Heart left ventricle (tissue), 16 donors: ENCODE measurements at places on chromosomes 7 and 10.

GRCh38 chr7:3867863-3868262 lies 566.8 kb downstream of the SDK1 start:
- DNase-seq, result no peak

DNA sequence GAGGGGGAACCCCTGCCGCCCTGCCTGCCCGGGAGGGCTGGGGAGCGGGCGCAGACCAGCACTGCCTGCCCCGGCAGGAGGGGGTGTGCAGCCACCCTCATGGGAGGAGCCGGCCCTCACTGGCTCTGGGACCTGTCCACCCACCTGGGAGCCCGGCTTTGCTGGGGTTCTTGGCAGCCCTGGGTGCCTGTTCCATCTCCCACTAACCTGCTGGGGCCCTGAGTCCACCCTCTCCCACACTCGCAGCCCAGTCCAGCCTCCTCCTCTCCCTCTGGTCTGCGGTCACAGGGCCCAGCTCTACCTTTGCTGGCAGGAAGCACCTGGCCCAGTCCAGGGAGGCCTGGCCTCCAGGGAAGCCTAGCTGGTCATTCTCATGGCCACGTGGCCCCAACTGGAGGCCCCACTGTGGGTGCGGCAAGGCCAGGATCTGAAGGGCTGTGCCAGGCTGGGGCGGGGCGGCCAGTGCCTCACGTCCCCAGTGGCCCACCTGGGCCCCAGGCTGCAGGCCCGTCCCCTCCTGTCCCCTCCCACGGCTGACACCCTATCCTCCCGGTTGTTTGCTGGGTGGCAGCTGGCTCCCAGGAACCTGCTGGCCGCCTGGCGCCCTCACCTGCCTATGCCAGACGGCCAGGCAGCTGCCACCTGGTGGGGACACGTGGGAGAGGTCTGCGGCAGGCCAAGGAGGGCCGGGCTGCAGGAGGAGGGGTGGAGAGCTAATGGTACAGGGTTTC lies at the start of gene TMEM184A:
TSS of gene TMEM184A (minus strand) at position 393 of the 731 bp plus-strand sequence. CDS start 721 bp downstream, outside the sequence.
- DNase-seq, result no peak

DNA sequence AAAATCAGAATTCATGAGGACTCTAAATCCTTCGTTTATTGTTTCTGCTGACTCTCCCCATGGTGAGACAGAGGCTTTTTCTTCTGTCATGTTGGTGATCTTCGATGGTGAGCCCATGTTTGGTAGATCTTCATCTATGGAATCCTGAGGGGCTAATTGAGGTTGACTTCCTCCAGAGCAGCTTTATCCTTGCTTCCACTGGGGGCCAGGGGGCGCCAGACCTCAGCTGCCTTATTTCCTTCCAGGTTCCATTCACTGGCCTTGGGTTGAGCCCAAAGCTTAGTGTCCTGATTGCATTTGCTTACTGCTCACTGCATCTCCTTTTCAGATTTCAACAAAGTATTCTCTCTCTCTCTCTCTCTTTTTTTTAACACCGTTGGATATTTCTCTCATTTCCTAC lies 80.7 kb downstream of the GCC1 start:
- no peak for DNase-seq

- no peak for DNase-seq
These were observed 41.6 kb upstream of the LYZL2 start for GRCh38 chr10:30671026-30671616.

- DNase-seq, result no peak
These were observed 64.0 kb downstream of the MTPAP start for GRCh38 chr10:30284865-30285594.

GRCh38 chr10:131889755-131890154 lies 11.1 kb upstream of the PPP2R2D start:
- DNase-seq, result no peak

DNA sequence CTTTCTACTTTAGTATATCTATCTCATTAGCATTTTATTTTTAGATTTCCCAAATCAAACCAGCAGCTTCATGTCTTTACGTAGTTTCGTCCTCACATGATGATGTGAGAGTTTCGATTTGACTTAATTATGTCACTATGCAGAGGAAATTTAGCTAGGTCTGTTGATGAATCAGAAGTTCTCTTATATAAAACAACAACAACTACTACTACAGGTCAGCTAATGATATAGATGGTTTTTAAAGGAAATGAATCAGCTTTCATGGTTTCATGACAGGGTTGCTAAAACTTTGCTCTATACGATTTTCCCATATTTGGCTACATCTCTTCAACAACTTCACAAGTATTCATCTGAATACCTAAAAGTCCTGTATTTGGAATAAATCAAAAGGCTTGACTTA lies 28.6 kb downstream of the JAZF1 start:
- no peak for DNase-seq

GRCh38 chr10:19947656-19948055 lies 131.4 kb downstream of the PLXDC2 start:
- no peak for DNase-seq

DNA sequence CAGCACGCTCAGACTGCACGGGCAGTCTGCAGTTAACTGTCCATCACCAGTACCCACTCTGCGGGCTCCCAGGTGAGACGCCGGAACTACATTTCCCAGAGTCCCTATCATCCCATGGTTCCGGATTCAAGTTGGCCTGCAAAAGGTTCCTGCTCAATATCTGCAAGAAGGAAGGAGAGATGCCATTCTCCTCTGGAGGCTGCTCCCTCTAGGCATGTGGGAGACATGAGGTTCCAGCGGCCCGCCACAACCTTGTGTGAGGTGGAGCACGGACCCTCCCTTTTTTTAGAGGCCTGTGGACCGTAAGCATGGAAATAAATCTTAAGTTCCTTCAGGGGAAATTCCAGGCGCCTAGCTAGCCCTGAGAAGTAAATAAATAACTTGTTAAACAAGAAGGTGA lies 29.7 kb downstream of the NUP42 start:
- DNase-seq, result no peak

- no peak for DNase-seq
These were observed 46.2 kb downstream of the LAMB4 start for GRCh38 chr7:108083980-108084379.

DNA sequence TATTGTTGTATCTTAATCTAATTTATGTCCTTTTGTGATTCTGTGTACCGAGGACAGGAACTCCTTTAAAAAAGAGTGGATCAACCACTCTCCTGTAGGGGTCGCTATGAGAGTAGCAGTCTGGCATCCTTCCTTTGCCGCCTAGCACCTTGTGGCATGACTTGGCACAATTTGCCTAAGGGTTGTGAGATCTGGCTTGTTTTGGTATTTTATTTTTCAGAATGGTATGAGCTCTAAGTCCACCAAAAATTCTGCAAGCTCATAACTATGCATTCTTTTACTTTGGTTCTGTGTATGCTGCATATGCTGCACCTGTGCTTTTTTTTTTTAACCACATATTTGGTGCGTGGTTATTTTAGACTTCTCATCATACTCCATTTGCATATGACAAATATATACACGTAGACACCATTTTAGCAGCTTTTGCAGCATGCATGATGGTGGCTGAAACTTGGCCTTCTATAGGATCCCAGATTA lies 112.8 kb downstream of the CDK14 start:
- no peak for DNase-seq

DNA sequence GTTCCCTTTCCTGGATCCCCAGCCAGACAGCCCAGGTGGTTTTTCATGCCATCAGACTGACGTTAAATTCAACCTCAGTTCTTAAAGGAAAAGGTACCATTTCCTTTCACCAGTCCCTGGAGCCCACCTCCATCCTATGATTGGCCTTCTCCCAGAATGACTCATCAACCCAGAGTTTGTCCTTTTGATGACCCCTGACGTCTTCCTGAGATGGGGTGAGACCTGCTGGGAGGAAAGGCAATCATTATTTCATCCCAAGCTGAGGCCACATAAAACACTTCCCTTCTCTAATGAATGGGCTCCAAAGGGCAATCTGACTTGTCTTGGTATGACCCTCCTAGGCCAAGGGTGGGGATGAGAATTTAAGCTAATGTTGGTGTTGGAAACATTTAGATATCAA lies 750.7 kb downstream of the SUGCT start:
- no peak for DNase-seq

GRCh38 chr7:141271451-141271850 lies 197.6 kb downstream of the TMEM178B start:
- no peak for DNase-seq

GRCh38 chr10:1120801-1121211 lies 64.6 kb downstream of the WDR37 start:
- DNase-seq, result no peak

- DNase-seq, result no peak
These were observed 73.2 kb downstream of the OAT start for GRCh38 chr10:124345521-124345920.

DNA sequence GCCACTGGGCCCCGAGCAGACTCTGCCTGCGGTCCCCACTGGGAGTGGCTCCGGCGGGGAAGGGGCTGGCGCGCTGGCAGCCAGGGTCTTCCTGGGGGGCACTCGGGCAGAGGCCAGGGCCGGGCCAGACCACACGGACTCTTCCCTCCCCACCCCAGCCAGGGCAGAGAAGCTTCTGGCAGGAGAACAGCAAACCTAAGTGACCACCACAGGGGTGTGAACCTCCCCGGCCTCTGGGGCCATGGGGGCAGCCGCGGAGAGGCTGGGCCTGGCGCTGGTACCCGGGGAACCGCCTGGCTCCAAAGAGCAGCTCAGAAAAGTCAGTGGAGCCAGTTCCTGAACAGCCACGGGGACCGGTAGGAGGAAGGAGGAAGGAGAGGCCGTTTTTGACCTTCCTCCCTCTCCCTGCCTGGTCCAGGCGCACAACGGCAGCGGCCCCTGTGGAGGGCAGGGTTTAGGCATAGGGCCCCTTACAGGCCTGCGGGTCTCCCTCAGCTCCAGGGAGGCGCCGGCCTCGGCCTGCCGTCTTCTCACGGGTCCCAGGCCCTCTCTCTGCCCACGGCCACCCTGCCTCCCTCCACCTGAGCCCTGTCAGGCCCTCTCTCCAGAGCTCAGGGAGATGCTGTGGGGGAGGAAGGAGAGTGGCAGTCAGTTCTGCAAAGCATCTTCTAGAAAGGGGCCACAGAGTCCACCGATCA lies 51.8 kb downstream of the TMEM209 start:
- no peak for DNase-seq

DNA sequence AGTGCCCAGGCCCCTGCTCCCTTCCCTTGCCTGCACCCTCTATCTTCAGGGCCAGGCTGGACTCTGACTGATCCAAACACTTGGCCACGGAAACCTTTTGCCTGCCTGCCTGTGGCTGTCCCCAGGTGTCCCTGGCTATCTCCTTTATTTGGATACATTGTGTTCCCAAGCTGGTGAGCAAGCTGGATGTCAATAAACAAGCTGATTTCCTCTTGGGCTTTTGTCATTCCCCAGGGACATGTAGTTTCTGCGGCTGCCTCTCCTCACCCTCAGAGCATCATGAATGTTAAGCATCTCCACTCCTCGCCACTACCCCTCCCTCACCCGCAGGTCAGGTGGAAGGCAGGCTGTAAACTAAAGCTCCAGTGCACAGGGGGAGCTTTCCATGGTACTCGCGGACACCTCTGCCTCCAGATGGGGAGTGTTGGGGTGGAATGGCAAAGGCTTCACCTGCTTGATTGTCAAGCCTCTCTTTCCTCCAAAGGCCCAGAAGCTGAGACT lies 6.9 kb downstream of the GHRHR start:
- DNase-seq, result no peak

DNA sequence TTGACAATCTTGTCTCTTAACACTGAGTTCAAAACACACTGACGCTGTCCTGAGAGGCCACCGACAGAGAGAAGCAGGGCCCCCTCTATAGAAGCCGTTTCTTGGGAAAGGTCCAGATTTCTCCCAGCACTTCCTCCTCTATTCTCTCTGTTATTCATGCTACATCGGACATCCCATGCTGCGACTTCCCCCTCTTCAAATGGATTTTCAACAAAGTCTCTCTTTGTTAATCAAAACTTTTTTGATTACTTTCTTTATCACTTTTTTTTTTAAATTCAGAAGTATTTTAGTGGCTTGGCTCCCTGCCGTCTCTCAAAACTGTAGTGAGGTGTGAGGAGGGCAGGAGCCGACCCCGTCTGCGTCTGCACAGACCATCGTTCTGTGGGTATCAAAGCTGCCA lies 298.9 kb upstream of the PITRM1 start:
- DNase-seq, result no peak

- no peak for DNase-seq
These were observed 102.1 kb downstream of the OSBPL3 start for GRCh38 chr7:24877790-24878311.

GRCh38 chr10:43282881-43283280 lies 16.0 kb upstream of the RASGEF1A start:
- DNase-seq, result no peak

GRCh38 chr7:151403764-151404163 lies 6.1 kb downstream of the WDR86 start:
- DNase-seq, result no peak

- no peak for DNase-seq
These were observed 64.3 kb upstream of the GPR22 start for GRCh38 chr7:107405559-107405958.

DNA sequence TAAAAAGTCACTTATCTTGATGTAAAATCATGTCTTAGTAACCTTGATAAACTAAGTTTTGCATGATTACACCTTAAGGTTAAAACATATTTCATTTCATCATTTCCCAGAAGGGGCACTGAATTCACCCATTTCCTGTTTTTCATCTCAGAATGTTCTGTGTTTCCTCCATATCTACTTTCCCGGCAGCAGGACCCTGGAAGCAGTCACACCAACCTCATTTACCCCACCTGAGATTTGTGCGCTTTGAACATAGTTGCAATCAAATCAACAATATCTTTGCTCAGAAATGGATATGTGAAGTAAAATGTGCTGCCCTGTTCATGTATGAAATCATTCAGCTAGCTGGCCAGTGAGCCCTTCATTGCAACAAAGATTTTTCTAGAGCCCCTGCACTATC lies 46.8 kb downstream of the IKZF1 start:
- no peak for DNase-seq

GRCh38 chr7:7699380-7699779 lies 19.0 kb downstream of the RPA3 start:
- DNase-seq, result peak; percentile 43
